ENCODE measurements at places on chromosomes 13 and 19. TPM values are rescaled to one million over a fixed set of nuclear protein-coding genes. Genes with fewer than 3 reads are reported as not detected.

SPACA4 gene
- not detected for total RNA-seq

JUND gene
- 55.4 TPM for total RNA-seq

ZNF28 gene
- 4.0 TPM for total RNA-seq

ZNF780B gene
- total RNA-seq, result 10.6 TPM

B3GLCT gene
- total RNA-seq, result 15.8 TPM

IRGC gene
- not detected for total RNA-seq

MYO1F gene
- total RNA-seq, result not detected

ZNF473 gene
- total RNA-seq, result 10.4 TPM

ZNF208 gene
- total RNA-seq, result not detected

PSG11 gene
- not detected for total RNA-seq

ZNF784 gene
- 4.1 TPM for total RNA-seq

PTBP1 gene
- total RNA-seq, result 447 TPM

B3GNT8 gene
- not detected for total RNA-seq

IQCN gene
- total RNA-seq, result not detected

FCER2 gene
- total RNA-seq, result not detected

NCAN gene
- 0.03 TPM for total RNA-seq

KLC3 gene
- 0.11 TPM for total RNA-seq

LAIR1 gene
- total RNA-seq, result not detected

Data from HT1080 (cell line).